Stimulated activated CD8-positive, alpha-beta memory T cell treated with anti-CD3 and anti-CD28 coated beads, Interleukin-2, amount 100 ng/mL, for 1 hour (primary cell): ENCODE measurements at places on chromosomes 6 and 20.

- DNase-seq, result no peak
These were observed 30.3 kb upstream of the AFDN start for GRCh38 chr6:167796192-167796981.

DNA sequence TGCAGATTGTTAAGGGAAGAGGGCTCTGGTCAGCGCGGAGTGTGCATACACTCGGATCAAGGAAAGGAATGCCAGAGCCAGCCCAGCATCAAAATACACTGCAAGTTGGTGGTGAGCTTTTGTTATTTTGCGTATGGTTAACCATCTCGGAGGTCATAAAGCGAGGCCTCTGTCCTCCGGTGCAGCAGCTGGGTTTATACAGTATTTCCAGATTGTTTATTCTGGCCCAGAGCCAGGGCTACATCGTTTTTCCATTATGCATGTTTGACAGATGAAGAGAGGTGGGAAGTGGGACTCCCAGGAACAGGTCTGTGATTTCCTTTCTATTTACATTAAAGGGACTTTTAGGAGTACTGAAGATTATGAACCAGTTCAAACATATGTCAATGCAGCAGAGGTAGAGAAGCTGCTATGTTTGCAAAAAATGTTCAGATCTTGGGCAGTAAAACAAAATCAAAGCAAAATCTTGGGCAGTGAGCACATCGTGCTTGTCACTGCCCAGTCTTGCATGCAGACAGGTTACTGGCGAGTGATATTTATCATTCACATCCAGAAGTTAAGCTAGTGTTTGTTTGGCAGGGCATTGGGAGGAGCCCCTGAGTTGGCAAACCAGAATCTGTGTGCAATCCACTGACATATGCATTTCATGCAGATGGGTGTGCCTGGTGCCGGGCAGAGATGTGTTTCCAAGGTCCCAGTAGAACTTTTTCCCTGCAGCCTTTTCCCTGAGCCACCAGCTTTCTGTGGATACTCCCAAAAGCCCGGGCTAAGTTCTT is 256.3 kb upstream of the TAB2 start:
- DNase-seq, result no peak

DNA sequence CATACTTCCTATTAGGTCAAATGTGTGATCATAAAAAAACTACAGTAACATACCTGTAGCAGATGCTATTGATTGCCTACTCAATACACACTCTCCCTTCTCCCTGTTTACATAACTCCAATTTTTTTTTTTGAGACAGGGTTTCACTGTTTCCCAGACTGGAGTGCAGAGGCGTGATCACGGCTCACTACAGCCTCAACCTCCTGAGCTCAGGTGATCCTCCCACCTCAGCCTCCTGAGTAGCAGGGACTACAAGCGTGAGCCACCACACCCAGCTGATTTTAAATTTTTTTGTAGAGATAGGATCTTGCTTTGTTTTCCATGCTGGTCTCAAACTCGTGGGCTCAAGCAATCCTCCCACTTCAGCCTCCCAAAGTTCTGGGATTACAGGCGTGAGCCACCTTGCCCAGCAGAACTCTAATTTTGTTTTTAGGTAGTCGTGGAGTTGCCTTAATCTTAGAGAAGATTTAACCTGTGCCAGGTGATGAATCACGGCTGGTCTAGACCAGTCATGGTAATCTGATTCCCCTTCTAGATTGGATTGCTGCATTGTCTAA is 14.0 kb upstream of the KIF3B start:
- no peak for DNase-seq

- DNase-seq, result no peak
These were observed 254.7 kb downstream of the FARS2 start for GRCh38 chr6:5516036-5516435.

- DNase-seq, result no peak
These were observed 119.8 kb downstream of the BTBD3 start for GRCh38 chr20:12037521-12037920.

- DNase-seq, result no peak
These were observed at the start of gene TCP11 for GRCh38 chr6:35141007-35141655. Gene TCP11 (minus strand): TSS chr6:35141339. CDS start chr6:35140870, 469 bp downstream.

GRCh38 chr6:30612213-30612612 is 4.8 kb downstream of the PPP1R10 start:
- no peak for DNase-seq
